Large intestine (tissue), 12 donors: ENCODE measurements at places on chromosomes 2 and 18.

DNA sequence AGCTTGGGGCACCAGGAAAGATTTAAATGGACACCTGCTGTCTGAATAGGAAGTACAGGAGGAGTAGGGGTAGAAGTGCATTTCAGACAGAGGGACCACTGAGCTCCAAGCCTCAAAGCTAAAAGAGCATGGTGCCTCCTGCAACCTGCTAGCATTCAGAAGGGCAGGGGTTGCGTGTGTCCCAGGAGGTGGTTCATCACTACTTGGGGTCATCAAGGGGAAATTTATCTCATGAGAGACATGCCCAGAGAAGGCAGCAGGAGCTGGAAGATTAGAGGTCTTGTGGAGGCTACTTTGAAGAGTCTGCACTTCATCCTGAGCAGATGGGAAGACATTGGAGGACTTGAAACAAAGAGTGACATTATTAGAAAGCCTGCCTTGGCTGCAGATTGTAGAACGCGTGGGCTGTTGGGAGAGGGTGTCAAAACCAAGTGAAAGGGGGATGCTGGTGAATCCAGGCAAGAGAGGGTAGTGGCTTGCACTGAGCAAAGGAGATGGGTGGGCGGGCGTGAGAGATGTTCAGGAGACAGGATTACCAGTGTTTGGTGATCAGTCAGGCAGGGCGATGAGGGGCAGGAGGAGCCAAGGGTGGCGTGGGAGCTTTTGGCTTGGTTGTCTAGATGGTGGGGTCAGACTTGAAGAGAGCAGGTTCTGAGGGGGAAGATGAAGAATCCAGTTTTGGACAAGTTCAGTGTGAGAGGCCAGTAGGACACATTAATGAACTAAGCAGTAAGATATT lies 154.0 kb downstream of the DYSF start:
- no peak for DNase-seq

DNA sequence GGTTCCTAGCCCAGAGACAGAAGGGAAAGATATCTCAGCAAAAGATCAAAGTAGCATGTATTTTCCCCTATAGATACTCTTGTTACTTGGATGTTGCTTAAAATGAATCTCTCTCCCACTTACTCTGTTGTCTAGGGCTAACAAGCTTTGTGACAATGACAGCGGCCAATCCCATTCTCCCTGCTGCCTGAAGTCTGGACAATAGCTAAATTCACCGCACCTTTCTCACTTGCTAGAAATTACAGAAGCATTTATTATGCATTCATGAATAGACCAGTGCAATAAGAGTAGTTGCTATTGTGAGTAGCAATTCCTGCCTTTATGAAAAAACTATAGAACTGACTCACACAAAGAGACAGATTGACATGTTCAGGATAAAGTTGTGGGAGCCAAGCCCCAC lies 42.2 kb upstream of the ZC3H15 start:
- DNase-seq = no peak

- DNase-seq = no peak
Observed at GRCh38 chr2:129888461-129888860, 91.0 kb upstream of the RAB6C start.

- no peak for DNase-seq
Observed at GRCh38 chr2:1748741-1749488, 4.6 kb upstream of the PXDN start.

DNA sequence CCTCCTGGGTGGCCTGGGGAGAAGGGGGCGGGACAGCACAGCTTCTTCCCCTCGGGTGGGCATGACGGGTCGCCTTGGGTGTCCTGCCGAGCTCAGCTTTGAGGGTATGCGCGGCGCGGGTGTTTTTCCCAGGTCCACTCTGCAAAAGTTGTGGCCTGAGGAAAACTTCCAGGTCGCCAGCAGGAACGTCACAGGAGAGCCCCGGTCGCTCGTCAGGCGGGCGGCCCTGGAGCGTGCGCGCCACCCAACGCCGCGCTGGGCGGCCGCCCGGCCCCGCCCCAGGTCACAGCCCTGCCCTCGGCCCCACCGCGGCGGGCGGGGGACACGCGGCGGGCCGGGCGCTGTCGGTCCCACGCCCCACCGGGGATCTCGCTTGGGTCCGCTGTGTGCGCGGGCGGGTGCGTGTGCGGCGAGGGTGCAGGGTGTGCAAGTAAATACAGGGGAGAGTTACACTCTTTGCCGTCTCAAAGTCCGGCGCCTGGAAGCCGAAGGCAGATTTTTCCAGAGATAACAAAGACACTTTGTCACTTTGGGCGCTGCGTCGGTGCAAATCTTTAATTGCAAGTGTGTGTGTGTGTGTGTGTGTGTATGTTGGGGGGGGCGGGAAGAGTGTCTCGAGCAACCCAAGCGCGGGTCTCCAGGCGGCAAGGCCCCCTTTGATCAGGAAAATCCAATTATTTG lies 616 bp upstream of the SP5 start:
- peak; percentile 80 for DNase-seq

- no peak for DNase-seq
Observed at GRCh38 chr2:15797231-15797938, 143.0 kb upstream of the MYCN start.

DNA sequence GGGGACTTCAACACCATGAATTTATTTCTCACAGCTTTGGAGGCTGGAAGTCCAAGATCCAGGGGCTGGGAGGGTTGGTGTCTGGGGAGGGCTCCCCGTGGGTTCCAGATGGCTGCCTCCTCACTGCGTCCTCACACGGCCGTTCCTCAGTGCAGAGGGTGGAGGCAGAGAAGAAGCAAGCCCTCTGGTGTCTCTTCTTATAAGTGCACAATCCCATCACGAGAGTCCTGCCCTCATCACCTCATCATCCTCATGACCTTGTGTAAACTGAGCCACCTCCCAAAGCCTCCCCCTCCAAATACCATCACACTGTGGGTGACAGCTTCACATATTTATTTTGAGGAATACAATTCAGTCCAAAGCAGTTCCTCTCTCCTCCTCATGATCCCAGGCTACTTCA lies 26.3 kb downstream of the TMEM163 start:
- DNase-seq = no peak

DNA sequence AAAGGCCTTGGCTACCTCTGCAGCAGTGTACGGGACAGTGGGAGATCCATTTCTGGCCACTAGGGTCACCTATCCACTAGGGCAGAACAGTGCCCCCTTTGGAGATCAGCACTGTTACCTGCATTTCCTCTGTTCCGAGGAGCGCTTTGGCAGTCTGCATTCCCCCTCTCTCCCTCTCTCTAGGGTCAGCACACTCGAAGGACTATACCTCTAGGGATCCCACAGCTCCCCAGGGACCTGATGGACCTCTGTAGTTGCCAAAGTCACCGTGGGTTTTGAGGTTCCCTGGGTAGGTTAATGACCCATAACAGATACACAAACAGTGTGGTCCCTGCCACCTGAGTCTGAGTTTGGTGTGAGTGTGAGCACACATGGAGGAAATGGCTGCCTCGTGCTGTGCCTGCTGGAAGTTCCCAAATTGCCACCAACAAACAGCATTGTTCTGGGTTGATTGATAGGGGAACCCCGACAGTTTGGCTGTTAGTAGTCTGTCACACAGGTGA lies 99.8 kb upstream of the VWC2L start:
- DNase-seq = no peak

DNA sequence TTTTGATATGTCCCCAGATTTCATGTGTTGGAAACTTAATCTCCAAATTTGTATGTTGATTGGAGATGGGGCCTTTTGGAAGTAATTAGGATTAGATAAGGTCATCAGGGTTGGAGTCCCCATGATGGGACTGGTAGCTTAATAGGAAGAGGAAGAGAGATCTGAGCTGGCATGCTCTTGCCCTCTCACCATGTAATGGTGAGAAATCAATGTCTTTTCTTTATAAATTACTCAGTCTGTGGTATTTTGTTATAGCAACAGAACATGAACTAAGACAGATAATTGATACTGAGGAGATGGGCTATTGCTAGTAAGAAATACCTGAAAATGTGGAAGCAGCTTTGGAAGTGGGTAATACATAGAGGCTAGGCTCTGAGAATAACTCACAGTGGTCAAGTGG lies 48.0 kb downstream of the CDC42EP3 start:
- no peak for DNase-seq

- DNase-seq = no peak
Observed at GRCh38 chr2:150588506-150588870, 101.0 kb upstream of the RND3 start.

GRCh38 chr2:176656038-176656775 lies 387.0 kb downstream of the MTX2 start:
- DNase-seq = no peak

DNA sequence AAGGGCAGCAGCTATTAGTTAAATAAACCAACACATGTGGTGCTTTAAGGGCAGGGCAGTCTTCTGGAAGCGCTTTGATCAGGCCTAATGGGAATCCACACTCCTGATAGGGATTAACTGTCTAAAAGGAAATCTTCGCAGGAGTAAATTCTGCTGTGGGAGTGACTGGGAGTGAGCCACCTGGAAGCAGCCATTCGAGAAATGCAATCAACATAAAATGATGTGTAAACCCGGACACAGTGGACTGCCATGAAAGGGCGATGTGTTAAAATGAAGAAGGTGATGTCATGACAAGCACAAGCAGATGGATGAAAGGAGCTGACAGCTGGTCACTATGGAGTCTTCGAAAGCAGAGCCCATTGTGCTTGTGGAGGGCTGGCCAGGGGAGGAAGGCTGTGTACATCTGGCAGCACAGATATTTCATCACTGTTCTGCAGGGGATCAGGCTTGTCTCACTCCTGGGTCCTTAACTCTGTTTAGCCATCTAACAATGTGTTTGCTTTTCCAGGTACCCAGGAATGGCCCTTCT lies 24.8 kb upstream of the GALNT14 start:
- DNase-seq = no peak

DNA sequence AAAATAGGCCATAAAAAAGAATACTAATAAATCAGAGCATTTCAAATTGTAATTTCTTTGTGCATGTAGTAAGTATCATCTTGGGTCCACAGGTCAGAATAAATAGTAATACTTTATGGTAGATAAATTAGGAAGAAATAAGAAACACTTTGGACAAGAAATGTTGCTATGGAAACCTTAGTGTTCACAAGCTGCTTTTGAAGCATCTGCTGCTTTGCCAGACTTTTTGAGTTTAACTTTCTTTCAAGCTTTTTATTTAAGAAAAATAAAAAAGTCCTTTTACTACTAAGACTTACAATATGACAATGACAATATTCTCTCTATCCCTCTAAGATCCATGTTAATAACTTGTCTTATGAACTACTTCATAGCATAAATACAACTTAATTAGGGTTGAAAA lies 690.7 kb upstream of the FSHR start:
- no peak for DNase-seq

DNA sequence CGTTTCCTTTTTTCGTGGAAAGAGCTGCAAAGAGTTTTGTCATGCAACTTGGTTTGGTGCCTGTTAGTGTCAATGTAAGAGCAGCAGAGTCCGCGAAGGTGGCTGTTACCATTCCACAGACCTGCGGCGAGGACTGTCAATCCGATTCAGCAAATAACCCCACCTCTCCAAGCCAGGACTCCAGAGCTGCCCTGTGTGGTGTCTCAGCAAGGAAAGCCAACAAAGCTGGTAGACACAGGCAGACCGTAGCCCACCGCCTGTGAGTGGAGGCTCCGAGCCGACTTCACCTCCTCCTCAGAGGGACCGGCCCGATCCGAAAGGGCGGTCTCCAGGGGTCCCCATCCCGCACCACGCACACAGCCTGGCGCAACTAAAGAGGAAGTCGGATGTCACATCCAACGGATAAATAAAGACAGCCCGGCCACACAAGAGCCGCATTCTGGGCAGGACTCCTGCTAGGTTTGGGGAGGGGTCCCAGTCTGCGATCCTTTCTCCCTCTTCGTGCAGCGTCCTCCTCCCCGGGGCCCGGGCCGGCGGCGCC lies 819 bp downstream of the ANKRD44 start:
- peak; percentile 44 for DNase-seq

- DNase-seq = peak; percentile 19
Observed at GRCh38 chr2:240387669-240388358, 47.6 kb upstream of the GPC1 start.

GRCh38 chr2:5195636-5196035 lies 496.5 kb upstream of the SOX11 start:
- no peak for DNase-seq

GRCh38 chr18:61892683-61893308 lies at the start of gene RNF152:
RNF152 (minus strand) TSS chr18:61893007; CDS start chr18:61816463, 76,544 bp downstream.
- DNase-seq = no peak

DNA sequence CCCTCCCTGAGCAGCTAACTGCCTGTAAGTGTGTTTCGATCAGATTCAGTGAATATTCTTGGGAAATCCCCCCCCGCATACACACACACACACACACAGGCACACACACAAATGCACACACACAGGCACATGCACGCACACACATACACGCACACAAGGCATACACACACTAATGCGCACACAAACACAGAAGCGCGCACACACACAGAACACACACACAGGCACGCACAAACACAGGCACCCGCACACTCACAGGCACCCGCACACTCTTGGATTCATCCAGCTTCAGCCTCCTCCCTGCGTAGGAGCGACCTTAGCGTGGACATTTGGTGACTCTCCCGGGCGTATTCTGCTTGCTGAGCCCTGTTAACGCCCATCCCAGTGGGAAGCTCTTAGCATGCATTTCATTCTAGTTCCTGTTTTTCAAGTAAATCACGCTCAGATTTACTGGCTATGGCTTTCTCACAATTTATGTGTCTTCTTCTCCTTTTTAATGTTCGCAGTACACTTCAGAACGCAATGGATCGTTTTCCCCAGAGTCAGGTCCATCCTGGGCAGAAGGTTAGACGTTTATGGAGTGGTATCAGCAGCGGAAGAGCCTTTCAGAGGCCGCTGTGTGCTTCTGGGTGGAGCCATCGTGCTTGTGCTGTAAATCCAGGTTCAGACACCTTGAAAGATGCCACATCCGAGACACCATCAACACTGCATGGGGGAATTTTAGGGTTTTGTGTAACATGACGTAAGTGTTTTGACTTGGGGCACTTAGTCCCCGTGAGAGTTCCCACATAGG lies 656.6 kb downstream of the GALR1 start:
- no peak for DNase-seq

- no peak for DNase-seq
Observed at GRCh38 chr18:24121625-24122024, 17.2 kb upstream of the CABYR start.
